ENCODE measurements at places on chromosomes 6 and 20.

GRCh38 chr20:8033151-8033841, 13.7 kb upstream of the TMX4 start:
- no peak for DNase-seq

DNA sequence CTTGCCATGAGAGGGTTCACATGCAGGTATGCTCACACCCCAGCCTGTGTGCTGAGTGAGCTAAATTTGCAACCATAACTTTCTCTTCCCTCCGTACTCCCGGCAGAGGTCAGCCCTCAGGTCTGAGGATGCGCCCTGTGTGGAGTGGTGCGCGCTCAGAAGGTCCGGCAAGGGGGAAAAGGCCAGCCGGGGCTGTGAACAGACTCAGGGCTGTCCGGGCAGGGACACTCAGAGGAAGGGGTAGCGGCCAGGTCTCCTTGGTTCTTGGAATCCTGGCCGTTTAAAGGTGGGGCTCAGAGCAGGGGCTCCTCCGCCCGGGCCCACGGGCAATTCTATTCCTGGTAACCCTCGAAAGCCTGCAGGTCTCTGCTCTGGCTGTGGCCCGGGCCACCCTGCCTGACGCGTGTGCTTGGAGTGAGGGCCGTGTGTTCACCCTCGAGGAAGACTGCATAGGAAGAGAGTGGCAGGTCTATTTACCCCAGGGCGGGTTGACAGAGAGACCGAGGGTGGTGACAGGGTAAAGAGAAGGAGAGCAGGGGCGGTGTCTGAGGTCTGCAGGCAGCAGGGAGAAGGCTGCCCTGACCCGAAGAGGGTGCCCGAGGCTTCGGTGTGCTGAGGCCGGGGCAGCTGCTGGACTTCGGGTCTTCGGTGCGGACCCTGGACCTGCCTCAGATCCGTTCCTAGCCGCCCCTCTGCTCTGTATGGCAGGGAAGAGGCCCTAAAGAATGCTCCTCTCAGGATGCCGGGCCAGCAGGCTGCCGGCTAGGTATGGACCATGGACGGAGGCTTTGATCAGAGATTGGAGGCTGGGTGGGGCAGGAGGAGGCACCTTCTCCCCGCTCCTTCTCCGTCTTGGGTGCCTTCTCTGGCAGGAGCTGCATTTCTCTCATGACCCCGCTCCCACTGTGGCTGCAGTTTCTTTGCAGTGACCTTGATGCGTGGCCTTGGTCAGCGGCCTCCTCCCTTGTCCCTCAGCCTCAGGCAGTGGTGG, 131.1 kb upstream of the ARMC2 start:
- no peak for DNase-seq

GRCh38 chr6:25242567-25242966, 36.6 kb upstream of the CARMIL1 start:
- DNase-seq: no peak

GRCh38 chr6:96532399-96532798, 10.8 kb downstream of the UFL1 start:
- DNase-seq: no peak

DNA sequence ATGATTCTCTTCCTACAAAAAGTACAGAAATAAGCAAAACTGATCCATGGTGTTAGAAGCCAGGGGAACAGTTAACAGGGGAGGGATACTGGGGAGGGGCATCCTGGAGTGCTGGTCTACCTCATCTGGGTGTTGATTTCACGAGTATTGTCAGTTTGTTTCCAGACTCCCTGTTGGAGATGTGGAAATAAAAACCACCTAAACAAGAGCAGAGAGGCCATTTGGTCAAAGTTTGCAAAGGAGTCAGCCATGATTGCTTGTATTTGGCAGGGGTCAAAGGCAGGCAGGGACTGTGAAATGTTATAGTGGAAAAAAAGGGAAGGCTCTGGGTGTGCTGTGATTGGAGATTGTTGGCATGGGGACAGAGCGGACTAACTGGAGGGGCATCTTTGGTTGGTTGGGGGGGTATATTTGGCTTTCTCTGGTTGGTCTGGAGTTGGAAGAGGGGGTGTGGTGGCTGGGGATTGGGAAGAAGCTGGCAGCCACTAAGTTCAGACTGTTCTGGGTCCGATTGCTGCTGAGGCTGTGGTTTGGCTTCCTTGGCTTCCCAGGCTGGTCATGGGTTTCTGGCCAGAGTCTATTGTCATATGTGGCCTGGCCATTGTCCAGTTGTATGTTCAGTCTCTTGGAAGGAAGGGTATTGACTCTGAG, 14.9 kb upstream of the PANK2 start:
- no peak for DNase-seq

GRCh38 chr20:54218470-54218869, 10.6 kb downstream of the PFDN4 start:
- no peak for DNase-seq

- DNase-seq: no peak
These were observed 32.9 kb downstream of the JAG1 start for GRCh38 chr20:10640897-10641296.

- no peak for DNase-seq
These were observed 2.2 kb downstream of the HMGCLL1 start for GRCh38 chr6:55576811-55577210.

Measured in GM06990 (cell line).